ENCODE measurements at places on chromosomes 11 and 22.

DNA sequence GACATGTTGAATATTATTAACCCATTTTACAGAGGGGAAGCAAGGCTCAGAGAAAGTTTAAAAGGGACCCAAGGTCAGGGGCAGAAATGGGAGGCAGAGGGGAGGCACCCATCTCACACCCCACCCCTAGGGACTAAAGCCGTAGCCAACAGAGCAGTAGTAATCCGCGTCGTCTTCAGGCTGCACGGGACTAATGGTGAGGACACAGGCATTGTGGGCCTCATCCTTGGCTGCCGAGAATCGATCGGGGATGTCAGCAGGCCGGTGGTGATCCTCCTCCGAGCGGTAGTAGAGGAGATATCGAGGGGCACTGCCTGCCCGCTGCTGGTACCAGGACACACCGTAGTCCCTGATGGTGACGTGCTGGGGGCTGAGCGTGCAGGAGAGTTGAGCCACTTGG is 1.5 kb downstream of the VPREB3 start:
- DNase-seq, result peak; percentile 82

- DNase-seq, result no peak
Observed at GRCh38 chr11:110777775-110778174, 65.5 kb upstream of the ARHGAP20 start.

GRCh38 chr11:98434296-98434695 is 586.5 kb upstream of the CNTN5 start:
- no peak for DNase-seq

DNA sequence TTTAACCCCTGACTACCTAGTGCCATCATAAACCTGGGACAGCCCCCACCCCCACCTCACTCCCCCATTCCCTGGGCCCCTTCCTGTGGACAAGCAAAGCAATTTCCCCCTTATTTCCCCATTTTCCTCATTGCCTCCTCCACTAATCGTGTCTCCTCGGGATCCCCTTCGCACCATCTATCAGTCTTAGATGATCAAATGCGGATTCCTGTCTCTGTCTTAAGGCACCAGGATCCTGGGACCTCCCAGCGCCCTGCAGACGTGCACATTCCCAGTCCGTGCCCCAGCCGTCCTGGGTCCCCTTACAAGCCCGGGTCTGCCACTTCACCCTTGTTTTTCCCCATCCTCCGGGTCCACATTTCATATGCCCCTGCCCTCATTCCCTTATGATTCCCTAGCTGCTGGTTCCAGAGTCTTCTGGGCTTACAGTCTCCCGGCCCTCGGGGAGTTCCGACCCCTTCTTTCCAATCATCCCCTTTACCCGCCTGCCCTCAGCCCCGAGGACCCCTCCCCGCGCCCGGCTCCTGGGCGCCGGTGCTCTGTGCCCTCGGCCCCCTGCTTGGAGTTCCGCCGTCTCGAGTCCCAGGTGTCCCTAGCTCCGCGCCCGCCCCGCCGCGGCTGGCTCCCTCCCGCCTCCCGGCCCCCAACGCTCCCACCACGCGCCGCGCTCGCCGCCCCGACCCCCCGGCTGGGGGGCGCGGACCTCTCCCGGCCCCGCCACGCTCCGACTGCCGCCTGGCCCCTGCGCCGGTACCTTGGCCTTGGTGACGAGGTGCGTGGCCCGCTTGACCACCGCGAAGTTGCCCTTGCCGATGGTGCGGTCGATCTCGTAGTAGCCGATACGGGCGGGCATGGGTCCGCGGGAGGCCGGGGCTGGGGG is 599 bp downstream of the SIK3 start:
- DNase-seq, result peak; percentile 66

- DNase-seq, result no peak
Observed at GRCh38 chr22:33247758-33248157, 189.6 kb upstream of the SYN3 start.

DNA sequence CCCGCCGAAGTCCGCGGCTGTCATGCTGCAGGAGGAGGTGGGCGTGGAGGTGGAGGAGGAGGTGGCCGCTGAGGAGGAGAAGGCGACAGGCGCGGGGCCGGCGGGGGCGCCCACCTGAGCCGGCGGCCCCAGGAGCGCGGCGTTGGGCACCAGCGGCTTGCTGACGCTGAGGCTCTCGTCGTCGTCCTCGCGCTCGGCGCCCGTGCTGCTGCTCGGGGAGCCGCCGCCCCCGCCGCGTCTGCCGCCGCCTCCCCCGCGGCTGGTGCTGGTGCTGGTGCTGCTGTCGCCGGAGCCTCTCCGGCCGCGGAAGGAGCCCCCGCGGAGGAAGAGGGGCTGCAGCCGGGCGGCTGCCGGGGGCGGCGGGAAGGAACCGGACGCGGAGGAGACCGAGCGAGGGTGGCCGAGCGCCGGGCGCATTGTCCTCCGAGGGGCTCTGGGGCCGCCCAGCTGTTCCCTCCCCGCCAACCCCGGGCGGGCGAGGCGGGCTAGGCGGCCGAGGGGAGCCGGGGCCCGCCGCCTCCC is 388 bp downstream of the TMEM121B start:
- no peak for DNase-seq

DNA sequence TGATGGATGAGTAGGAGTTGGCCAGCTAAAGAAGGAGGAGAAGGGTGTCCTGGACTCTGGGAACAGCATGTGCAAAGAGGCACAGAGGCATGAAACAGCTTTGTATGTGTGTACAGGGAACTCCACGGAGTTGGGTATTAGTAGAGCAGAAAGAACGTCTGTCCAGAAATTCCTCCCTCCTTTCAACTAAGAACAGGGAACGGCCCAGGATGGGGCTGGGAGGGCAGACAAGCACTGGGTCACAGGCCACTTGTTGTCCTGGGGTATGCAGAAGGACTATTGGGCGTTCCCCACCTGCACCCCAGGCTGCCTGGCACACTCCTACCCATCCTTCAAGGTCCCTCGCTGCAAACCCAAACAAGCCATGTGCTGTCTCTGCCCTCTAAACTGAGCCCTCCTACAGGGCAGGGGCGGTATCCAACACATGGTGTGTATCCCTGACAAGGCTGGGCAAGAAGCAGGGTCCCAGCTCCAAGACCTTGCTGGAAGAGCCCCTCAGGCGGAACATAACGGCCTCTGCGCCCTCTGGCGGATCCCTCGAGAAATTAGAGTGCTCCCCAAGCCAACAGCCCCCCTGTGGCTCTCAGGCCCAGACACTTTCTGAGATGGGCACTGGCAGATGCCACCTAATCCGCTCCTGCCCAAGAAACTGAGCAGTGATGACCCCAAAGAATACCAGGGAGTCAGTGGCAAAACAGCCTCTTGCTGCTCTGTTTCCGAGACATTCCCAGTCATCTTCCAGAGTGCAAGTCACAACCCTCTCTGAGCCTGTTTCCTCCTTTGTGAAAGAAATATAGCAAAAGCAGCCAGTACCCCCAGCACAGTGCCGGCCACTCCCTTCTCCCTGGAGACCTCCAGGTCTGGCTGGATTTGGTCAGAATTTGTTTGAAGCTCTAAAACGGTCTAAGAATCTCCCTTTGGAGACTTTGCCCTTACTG is 1.6 kb upstream of the ELFN2 start:
- DNase-seq, result peak; percentile 75

GRCh38 chr11:114606003-114606801 is 10.6 kb upstream of the NXPE4 start:
- DNase-seq, result no peak

- DNase-seq, result no peak
Observed at GRCh38 chr11:95695181-95695580, 94.4 kb downstream of the FAM76B start.

DNA sequence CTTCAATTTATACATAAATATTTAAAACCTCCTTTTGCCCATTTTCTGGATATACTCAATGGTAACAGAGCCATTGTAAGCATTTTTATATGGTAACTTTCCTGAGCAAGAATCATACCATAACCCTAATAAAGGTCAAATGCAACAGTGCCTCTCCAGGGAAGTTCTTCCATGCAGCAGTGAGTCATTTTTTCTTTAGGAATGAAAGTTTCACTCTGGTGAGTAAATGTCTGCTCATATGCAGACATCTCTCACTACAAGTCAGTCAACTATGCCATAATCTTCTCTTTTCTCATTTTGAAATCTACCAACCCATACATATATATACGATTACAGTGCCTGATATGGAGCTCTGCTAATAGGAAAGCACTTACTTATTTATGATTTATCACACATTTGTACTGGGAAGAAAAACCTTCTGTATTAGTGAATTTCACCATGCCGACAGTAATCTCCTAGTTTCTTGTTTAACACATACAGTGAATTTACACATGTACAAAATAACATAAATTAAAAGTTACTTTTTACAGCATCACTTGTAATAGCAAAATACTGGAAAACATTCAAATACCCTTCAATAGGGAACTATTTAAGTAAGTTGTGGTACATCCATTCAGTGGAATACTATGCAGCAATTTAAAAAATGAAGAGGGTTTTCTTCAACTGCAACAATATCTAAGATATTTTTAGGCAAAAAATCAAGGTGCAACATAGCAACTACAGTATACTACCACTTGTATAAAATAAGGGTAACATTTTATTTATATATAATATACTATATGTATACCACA is 16.0 kb downstream of the STK33 start:
- DNase-seq, result no peak

DNA sequence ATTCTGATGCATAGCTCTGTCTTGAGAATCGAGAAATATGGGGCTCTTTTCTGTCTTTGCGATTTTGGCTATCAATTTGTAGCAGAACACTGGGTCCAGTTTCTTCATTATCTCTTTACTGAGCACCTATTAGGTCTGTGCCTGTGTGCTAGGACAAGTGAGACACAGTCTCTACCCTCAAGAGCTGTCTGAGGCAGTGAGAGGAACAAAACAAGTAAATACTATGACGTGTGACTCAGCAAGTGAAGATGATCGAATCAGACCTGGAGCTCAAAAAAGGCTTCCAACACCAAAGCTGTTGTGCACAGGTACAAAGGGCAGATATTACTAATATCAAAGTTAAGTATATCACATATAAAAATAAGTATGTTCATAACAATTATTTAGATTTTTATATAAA is 52.4 kb downstream of the LGR4 start:
- no peak for DNase-seq

DNA sequence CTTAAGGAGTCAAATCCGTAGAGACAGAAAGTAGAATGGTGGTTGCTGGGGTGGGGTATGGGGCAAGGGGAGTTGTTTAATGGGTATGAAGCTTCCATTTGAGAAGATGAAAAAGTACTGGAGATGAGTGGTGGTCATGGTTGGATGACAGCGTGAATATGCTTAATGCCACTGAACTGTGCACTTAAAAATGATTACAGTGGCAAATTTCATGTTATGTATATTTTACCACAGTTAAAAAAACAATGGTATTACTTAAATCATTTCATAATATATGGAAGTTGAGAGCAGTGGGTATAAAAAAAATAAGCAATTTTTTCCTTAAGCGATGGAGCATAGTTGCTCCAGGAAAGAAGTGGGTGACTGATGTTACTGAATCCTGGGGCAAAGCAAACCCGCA is 67.1 kb downstream of the C22orf31 start:
- no peak for DNase-seq

- peak; percentile 70 for DNase-seq
Observed at GRCh38 chr22:29245626-29246385, 22.0 kb downstream of the RHBDD3 start.

DNA sequence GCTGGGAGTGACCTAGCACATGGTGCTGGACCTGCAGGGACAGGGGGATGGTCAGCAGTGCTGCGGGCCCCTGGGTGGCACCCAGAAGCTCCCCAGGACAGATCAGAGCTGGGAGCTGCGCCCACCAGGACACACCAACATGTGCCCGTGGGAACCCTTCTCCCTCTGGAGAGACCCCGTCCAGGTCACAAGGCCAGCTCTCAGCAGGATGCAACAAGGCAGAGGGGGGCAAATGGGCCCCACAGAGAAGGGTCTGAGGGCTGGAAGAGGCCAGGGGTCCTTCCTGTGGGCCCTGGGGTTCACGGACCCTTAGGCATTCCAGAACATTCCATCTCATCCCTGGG is 6.2 kb downstream of the DUSP8 start:
- no peak for DNase-seq

- DNase-seq, result peak; percentile 52
Observed at GRCh38 chr11:128832121-128832497, 35.0 kb downstream of the KCNJ1 start.

DNA sequence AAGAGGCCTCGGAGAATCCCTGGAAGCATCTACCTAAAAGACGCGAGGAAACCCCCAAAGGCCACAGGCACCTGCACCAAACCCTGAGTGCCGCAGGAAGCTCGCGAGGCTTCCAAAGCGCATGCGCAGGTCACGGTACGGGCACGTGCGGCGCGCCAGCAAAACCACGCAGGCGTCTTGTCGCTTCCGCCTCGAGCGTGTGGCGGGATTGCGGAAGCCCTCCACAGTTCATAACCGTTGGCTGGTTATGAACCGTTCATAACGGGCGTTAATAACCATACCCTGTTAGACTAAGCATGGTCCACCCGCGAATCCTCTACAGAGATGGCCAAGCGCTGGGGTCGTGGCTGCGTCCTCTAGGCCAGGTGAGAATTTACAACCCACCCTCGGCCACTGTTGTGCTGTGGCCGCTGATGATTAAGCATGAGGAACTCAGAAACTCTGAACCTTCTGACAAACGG is 46.4 kb downstream of the MORC2 start:
- peak; percentile 91 for DNase-seq

GRCh38 chr22:19753090-19753842 is 7.3 kb upstream of the TBX1 start:
- DNase-seq, result no peak

- peak; percentile 43 for DNase-seq
Observed at GRCh38 chr22:23180893-23181720, 798 bp downstream of the BCR start.

DNA sequence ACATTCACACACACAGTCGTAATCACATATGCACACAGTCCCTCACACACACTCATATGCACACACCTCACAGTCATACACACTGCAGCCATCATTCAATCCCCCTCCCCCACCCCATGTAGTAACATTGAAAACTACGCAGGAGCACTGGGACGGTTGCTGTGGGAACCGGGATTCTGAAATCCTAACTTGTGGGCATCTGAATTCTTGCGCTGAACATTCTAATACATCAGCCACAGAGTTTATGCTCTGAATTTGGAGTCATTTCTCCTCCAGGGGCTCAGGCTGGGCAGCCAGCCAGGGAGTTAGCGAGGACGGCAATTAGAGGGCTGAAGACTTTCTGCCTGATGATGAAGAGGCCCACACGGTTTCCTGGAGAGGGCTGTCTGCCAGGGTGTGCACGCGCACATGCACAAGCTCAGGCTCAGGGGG is 32.7 kb downstream of the CD6 start:
- no peak for DNase-seq

DNA sequence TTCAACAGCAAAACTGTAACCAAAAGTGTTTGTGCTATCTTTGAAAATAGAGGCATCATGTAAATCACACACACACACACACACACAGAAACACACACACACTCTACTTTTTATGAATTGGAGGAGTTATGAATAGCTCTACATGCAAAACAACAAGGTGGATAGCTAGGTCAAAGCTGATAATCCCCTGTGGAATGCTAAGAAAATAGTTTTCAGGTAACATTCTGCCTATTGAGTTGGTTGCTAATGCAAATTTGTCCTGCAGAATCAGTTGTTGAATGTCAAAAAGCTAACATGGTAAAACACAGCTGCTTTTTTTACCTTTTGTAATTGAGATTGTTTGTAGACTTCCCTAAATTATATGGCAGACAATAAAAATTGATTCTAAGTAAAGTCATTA is 1658.4 kb upstream of the RAG2 start:
- no peak for DNase-seq

Data from OCI-LY7 (cell line).